Smooth muscle cell of the coronary artery (primary cell): ENCODE measurements at places on chromosomes 2 and 18. TPM values are rescaled to one million over a fixed set of nuclear protein-coding genes. Genes with fewer than 3 reads are reported as not detected.

CFAP65 gene
- not detected in 2 replicates for total RNA-seq

LIPG gene
- total RNA-seq = 1.4 and 33.1 TPM in 2 replicates

DSG1 gene
- total RNA-seq = not detected in 2 replicates

CRACDL gene
- 1.2 TPM in 1 of 2 replicates, not detected in the other for total RNA-seq

AOX1 gene
- total RNA-seq = 3.2 and 208 TPM in 2 replicates

ALLC gene
- not detected in 2 replicates for total RNA-seq

TGFA gene
- 1.7 TPM in 1 of 2 replicates, not detected in the other for total RNA-seq

CNGA3 gene
- total RNA-seq = under 0.01 TPM in 1 of 2 replicates, not detected in the other

TOGARAM2 gene
- 0.23 TPM in 1 of 2 replicates, not detected in the other for total RNA-seq

CWC22 gene
- 11.7 and 12.5 TPM in 2 replicates for total RNA-seq

SERPINB7 gene
- total RNA-seq = 4.7 TPM in 1 of 2 replicates, not detected in the other

CROCC2 gene
- 0.12 TPM in 1 of 2 replicates, not detected in the other for total RNA-seq

FSHR gene
- not detected in 2 replicates for total RNA-seq

PPP1R1C gene
- total RNA-seq = 0.38 TPM in 1 of 2 replicates, not detected in the other

PIEZO2 gene
- total RNA-seq = 2.1 and 5.3 TPM in 2 replicates
